ENCODE measurements at places on chromosomes 12 and 14. TPM values are rescaled to one million over a fixed set of nuclear protein-coding genes. Genes with fewer than 3 reads are reported as not detected.

GRCh38 chr12:129868575-129868974 lies 35.2 kb downstream of the TMEM132D start:
- no peak for DNase-seq

- no peak for DNase-seq
Measured at GRCh38 chr14:91158091-91158790, 44.4 kb downstream of the DGLUCY start.

DNA sequence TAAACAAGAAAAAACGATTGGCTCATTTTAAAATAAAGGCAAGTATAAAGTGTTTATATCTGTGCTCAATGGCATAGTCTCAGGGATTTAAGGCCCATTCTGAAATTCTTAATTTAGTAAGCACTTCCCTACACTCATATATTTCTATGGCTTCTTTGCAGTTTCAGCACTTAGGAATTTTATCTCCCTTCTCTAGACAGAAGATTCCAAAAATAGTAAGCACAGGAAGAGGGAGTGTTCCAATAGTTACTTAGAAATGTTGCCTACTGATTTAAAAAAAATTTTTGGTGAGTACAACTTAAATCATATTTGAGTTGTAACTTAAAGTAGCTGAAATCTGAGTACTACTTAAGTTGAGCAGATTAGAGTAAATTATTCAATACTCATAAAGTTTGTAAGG lies 19.8 kb downstream of the INSM2 start:
- DNase-seq: peak; percentile 42

- no peak for DNase-seq
Measured at GRCh38 chr12:105852496-105852895, 286.3 kb downstream of the NUAK1 start.

DNA sequence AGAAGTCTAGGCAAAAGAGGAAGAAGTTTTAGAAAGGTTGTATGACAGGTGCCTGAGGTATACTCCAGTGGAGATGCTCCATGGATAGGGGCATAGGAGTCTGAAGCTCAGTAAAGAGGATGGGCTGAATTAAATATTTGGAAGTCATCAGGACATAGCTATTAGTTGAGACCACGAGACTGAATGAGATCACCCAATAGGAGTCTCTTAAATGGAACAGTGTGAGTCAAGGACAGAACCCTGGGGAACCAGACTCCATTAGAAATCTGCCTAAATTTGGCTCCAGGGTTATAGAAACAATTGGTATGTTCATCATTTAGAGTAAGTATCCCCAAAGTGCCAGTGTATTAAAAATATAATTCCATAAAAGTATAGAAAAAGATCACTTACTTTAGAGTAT lies 172.6 kb downstream of the PRKCH start:
- no peak for DNase-seq

GRCh38 chr12:124722878-124723277 lies 140.8 kb downstream of the SCARB1 start:
- DNase-seq: no peak

DNA sequence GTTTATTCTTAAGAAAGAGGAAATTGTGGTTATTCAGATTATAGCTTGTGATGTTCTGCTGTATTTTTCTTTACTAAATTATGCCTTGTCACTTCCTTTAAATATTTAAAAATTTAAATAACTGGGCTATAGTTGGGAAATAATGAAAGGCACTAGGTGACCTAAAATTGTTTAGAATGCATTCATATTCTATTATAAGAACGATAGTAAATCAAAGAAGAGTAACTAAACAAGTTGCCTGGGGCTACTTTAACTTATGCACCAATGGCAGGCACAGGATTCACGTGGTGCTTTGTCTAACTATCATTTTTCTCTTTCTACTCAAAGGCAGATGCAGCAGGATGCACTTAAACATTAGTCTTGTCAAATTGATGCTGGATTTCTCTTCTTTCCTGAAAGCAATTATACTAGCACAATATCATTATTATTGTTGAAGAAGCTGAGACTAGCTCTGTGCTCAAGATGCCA lies 190.7 kb upstream of the PPFIA2 start:
- no peak for DNase-seq

GRCh38 chr12:88970740-88971139 lies 381.6 kb downstream of the DUSP6 start:
- no peak for DNase-seq

- no peak for DNase-seq
Measured at GRCh38 chr14:52701223-52701622, 5.8 kb upstream of the PSMC6 start.

DNA sequence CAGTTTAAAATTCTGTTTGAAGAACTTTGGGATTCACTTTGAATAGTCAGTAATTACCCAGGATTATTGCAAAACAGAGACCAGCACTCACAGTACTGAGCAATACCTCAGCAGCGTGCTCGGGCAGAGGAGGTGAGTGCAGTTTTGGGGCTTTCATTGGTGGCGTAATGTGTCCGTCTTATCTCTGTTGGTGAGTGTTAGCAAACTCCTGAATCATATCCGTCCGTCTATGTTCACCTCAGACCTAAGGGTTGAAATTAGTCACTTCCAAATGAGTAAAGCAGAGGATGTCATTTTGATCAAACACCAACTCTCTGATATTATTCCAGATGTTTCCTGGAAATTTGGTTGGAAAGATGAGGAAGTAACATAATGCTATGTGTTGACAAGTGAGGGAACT lies 82.8 kb downstream of the BORCS5 start:
- DNase-seq: no peak

GRCh38 chr14:56561606-56562005 lies 18.0 kb upstream of the TMEM260 start:
- no peak for DNase-seq

DNA sequence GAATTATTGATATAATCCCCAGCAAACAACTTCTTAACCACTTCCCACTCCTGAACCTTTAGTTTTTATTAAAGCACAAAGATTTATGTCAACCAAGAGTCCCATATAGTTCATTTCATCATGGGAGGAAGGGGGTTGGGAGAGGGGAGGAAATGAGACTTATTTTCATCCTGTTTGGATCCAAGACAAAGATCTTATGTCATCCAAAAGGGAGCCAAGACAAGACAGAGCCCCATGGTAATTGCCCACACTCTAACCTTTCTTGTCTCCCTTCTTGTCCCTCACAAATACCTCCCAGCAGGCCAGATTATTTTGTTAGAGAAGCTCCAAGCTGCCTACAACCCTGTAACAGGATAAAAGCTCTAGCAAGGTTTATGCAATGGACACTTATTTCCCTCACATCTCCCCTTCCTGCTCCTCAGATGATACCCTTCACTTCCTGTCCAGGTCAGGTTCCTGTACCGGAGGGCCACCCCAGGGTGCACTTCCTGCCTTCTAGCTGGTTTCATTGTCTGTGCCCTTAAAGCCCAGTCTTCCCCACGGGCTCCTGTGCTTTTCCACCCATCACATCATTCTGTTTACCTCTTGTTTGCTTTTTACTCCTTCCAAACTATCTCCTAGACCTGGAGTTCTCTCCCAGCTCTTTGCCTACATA lies 123.7 kb upstream of the MDM1 start:
- DNase-seq: no peak

- DNase-seq: no peak
Measured at GRCh38 chr12:31369712-31370521, 44.0 kb upstream of the SINHCAF start.

GRCh38 chr14:87643005-87643404 lies 350.0 kb downstream of the GALC start:
- no peak for DNase-seq

DNA sequence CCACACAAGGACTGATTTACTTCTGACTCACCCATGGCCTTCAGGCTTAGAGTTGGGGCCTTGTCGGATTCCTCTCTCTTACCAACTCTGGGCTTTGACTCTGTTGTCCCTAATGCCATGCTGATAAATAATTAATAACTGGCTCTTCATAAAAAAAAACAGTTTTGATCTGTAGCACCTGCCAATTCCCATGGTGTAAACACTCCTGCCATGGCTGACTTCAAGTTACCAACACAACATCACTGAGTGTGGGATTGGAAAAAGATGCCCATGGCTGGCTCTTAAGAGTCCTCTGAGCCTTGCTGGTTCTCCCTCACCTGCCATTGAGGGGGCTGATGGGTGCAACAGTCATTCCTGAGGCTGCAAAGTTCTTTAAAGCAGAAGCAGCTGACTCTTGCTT lies 104.8 kb downstream of the KIF26A start:
- no peak for DNase-seq

GRCh38 chr12:19186722-19187661 lies 57.5 kb downstream of the PLEKHA5 start:
- DNase-seq: peak; percentile 44

GRCh38 chr14:79583738-79584408 lies 627.4 kb downstream of the DIO2 start:
- no peak for DNase-seq

GRCh38 chr12:113561068-113561780 lies 89.6 kb upstream of the LHX5 start:
- no peak for DNase-seq

GRCh38 chr12:105949391-105949790 lies 189.4 kb downstream of the NUAK1 start:
- no peak for DNase-seq

- no peak for DNase-seq
Measured at GRCh38 chr12:5506821-5507231, 74.9 kb downstream of the NTF3 start.

DNA sequence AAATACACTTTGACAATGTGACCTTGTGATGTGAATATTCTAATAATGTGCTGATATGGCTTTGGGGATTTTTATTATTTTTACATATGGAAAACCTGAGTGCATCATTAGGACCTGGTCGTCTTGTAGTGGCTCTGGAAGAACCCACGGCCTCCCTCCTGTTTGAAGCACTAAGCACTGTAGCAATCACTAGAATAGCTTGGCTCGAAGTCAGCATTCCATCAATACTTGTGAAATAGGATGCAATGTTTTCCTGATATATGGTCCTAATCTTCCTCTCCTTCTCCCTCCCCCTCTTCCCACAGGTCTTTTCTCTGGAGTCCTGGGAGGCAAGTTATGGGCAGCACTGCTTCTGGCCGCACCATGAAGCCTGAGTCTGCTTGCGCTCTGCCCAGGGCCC lies 71.9 kb downstream of the NRXN3 start:
- DNase-seq: no peak

Gene NKX2-1
- total RNA-seq: not detected

Gene RD3L
- total RNA-seq: not detected

Gene DBX2
- not detected for total RNA-seq

Gene ARID4A
- total RNA-seq: 4.6 TPM

Gene LRRK2
- total RNA-seq: 3.6 TPM

Gene FAM90A1
- total RNA-seq: not detected

Gene SYNDIG1L
- total RNA-seq: not detected

Gene OTUB2
- 0.53 TPM for total RNA-seq

Gene RDH16
- total RNA-seq: not detected

Gene SERPINA5
- total RNA-seq: not detected
